ENCODE measurements at places on chromosomes 11 and 22.

DNA sequence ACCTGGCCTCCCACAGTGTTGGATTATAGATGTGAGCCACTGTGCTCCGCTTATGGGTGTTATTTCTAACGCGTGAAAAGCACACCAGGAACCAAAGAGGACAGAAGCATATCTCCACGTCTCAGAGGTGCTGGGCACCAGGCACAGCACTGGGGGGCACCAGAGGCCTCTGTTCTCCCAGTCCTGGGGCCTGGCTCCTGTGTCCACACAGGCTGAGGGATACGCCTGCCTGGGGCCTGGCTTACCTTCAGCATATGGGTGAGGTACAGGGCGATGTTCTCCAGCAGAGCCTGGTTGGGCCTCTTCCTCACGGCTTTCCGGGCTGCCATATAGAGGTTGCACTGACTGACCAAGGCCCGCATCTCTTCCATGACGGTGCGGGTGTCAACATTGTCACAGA, 24.7 kb upstream of the NAP1L4 start:
- peak; percentile 30 for DNase-seq

GRCh38 chr11:13140028-13140870, 131.1 kb downstream of the RASSF10 start:
- no peak for DNase-seq

DNA sequence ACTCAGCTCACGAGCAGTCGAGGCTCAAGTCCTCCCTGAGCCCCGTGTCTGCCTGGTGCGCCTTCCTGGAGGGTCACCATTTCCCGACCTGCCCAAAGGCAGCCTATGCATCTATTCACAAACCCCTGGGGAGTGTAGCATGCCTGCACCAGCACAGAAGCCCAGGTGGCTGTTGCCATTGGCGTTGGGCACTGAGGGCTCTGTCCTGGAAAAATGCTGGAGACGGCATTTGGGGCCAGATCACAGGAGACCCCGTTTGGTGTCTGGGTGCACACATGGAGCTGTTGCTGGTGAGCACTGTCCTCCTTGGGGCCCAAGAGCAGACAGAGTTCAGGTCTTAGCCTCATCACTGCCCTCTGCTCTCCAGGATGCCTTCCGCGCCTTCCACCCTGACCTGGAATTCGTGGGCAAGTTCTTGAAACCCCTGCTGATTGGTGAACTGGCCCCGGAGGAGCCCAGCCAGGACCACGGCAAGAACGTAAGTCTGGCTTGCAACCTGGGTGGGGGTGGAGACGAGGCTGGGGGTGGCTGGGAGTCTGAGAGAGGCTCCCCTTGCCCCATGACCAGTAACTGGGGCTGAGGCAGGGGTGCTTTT, 9.4 kb downstream of the FADS2 start:
- no peak for DNase-seq

GRCh38 chr11:86388198-86388597, 13.5 kb downstream of the CCDC81 start:
- DNase-seq: no peak

- DNase-seq: no peak
Observed at GRCh38 chr22:38718414-38718813, 12.7 kb downstream of the GTPBP1 start.

GRCh38 chr11:68454767-68455166, 5.8 kb upstream of the PPP6R3 start:
- no peak for DNase-seq

DNA sequence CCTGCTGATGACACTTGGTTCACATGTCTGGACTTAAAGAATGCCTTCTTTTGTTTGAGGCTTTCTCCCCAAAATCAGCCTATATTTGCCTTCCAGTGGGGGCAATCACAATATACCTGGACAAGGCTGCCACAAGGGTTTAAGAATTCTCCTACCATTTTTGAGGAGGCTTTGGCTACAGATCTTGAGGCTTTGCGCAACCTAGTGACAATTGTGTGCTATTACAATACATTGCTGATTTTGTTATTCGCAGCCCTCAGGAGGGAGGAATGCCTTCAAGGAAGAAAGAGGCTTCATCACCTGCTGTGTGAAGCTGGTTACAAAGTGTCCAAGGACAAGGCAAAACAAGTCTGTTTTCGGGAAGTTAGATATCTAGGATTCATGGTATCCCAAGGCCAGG, 50.8 kb upstream of the OR4C15 start:
- peak; percentile 1 for DNase-seq

- peak; percentile 53 for DNase-seq
Observed at GRCh38 chr11:104060820-104061219, 24.4 kb downstream of the DDI1 start.

GRCh38 chr11:101584655-101585054, 848 bp upstream of the TRPC6 start:
- no peak for DNase-seq

GRCh38 chr22:37745548-37746365, 48.9 kb downstream of the TRIOBP start:
- peak; percentile 96 for DNase-seq

- DNase-seq: no peak
Observed at GRCh38 chr11:88164320-88164719, 10.9 kb downstream of the RAB38 start.

GRCh38 chr11:12963051-12963450, 46.1 kb upstream of the RASSF10 start:
- no peak for DNase-seq

DNA sequence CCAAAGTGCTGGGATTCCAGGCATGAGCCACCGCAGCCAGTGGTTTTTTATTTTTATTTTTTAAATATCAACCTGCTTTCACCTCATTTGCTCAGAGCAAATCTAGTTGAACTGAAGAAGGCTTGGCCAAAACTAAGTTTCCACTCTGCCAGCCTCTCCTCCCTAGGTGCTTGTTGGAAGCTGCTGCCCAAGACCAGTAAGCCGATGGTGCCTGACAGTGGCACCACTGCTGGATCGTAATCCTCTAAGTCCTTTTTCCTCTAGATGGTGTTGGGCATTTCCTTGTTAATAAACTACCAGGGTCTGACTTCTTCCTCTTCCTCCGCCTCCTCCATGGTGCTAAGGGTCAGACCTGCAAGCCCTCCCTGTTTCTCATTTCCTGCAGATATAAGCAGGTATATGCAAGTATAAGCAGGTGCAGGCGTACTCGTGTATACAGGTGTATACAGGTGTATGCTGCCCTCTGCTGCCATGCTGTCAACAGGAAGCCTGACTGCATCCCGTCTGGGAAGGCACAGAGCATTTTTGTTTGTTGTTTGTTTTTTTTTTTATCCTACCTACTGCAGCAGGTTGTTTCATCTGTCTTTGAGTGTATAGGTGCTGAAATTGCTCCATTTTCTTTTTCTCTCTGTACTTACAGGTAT, 1.6 kb downstream of the NADSYN1 start:
- DNase-seq: no peak

- peak; percentile 40 for DNase-seq
Observed at GRCh38 chr11:43905813-43906241, 25.2 kb downstream of the ALKBH3 start.

DNA sequence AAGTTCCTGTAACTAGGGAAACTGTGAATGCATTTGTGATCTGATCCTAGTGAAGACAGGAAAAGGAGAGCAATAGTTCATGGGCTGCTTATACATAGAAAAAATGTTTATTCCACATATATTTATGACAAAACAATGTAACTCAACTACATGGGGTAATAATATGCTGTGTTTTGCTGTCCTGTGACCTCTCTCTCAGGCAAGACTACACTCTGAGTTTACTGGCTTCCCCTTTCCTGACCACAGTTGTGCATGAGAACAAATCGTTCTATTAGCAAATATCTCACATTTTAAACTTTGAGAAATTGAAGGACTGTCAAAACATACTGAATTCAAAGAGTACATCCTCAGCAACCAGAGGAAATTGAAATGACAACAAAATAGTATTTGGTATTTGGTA, 161.9 kb upstream of the TRPC6 start:
- DNase-seq: no peak

- no peak for DNase-seq
Observed at GRCh38 chr11:92967867-92968266, 1.6 kb upstream of the MTNR1B start.

- DNase-seq: peak; percentile 85
Observed at GRCh38 chr22:39170825-39171622, 18.5 kb upstream of the CBX7 start.

DNA sequence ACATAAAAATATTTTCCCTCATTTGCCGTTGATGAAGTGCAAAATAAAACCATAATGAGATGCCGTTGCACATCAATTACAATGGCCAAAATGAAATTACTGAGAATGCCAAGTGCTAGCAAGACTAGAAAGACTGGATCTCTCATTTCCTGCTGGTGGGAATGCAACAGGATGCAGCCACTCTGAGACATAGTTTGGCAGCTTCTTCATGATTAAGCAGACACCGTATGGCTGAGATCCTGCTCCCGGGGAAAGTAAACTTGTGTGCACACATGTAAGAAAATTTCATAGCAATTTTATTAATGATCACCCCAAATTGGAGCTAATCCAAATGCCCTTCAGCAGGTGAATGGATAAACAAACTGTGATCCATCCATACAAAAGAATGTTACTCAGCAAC, 1013.2 kb downstream of the TBC1D22A start:
- DNase-seq: no peak

- peak; percentile 85 for DNase-seq
Observed at GRCh38 chr11:13238879-13239514, 38.6 kb upstream of the BMAL1 start.

GRCh38 chr11:2754008-2754407, 54.2 kb upstream of the KCNQ1OT1 start:
- no peak for DNase-seq

GRCh38 chr11:57668434-57668782, 494 bp downstream of the ZDHHC5 start:
- DNase-seq: no peak

- DNase-seq: peak; percentile 95
Observed at GRCh38 chr22:26502688-26503561, 9.3 kb downstream of the TFIP11 start.

GRCh38 chr11:118129471-118130172, 23.0 kb downstream of the SCN4B start:
- no peak for DNase-seq

GRCh38 chr11:29306527-29306926, 710.3 kb downstream of the KCNA4 start:
- DNase-seq: no peak

GRCh38 chr22:29821291-29822016, 16.6 kb downstream of the ASCC2 start:
- peak; percentile 98 for DNase-seq

DNA sequence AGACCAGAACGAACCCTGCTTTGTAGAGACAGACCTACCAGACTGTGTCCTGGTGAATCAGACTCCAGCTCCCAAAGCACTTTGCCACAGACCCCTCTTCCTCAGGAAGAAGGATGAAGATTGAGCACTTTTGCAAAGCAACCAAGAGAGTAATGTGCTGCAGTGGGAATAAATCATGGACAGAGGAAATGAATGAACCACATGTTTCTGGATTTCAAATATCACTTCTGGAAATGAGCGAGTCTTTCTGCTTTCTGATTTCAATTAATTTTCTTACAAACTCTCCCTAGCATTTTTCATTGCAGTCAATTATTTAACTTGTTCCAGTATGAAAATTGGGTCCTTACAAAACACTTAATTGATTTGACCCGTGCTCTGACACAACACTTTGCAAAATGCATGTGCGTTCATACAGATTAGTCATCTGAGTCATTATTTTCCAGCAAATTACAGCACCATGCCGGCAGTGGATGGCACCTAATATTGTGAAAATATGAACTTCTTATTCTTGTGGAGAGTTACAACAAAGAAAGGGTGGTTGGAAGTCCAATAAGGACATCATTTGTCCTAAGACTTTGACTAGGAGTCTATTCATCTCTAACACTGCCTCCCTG, 315.9 kb upstream of the CCDC90B start:
- no peak for DNase-seq

DNA sequence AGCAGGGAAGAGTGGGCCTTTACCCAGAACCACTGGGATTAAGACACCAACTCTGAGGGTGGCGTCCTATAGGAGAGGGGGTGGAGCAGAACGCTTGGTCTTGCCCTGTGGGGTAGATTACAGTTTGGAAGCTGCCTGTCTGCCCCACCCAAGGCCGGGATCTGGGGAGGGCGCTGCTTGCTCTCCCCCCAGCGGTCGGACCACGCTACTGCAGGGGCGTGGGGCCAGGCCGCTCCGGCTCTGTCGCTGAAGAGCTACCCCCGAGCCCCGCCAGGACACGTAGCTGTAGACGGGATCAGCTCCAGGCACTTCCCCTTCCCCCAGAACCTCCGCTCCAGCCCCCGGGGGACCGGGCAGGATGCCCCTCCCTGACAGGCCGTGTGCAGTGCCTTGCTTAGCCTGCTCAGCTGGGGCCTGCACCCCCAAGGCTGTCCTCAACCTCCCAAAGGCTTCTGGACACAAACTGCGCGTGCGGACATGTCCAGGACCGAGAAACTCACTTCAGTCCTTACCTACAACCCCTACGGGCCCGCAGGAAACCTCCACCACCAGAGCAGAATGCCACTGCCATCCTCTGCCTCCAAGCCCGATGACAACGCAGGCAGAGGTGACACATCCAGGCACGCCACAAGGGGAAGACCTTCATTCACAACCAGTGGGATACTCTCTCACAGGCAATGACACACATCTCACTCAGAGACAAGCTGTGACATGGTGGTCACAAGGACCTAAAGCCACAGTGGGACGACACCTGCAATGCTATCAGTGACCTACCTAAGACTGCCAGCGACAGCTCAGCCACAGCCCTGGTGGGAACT, 3.6 kb downstream of the AHNAK start:
- peak; percentile 92 for DNase-seq
